MCF 10A (cell line): ENCODE measurements at places on chromosomes 7 and 10. TPM values are rescaled to one million over a fixed set of nuclear protein-coding genes. Genes with fewer than 3 reads are reported as not detected.

The LRMDA gene
- total RNA-seq = not detected in 2 replicates

- no peak for DNase-seq
These were observed 43.1 kb upstream of the EMX2 start for GRCh38 chr10:117499248-117500105.

The HMX2 gene
- total RNA-seq = not detected in 2 replicates

The SPDYE18 gene
- 0.96 TPM in 1 of 2 replicates, not detected in the other for total RNA-seq

GRCh38 chr10:1708746-1709145 is 28.6 kb downstream of the ADARB2 start:
- DNase-seq = no peak

DNA sequence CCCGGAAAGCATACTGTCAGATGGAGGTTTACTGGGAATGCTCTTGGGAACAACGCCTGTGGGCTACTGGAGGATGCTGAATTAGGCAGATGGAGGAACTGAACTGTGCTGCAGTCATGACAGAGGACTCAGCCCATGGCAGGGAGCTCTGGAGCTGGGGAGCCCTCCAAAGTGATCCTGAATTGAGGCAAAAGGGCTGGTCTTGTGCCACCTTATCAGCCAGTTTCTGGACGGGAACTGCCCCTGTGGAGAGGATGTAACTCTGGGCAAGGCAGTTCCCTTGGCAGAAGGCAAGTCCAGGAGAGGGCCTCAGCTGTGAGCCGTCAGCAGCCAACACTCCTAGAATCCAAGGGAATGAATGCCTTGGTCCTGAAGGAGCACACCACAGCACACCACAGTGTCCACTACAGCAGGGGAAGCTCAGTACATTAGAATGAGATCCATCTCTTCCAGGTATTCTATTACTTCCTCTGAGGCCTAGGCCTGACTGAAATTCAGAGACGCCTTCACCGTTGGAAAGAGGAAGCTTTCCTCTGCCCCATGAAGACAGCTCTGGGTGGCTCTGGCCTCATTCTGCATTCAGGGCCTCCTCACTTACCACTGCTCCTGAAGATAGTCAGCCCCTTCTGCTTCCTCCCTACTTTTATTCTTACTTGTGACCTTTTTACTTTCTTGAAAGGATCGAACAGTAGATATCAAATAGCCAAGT is 139.6 kb upstream of the GPR26 start:
- DNase-seq = no peak

GRCh38 chr10:61633665-61634064 is 29.1 kb upstream of the CABCOCO1 start:
- DNase-seq = peak; percentile 68

DNA sequence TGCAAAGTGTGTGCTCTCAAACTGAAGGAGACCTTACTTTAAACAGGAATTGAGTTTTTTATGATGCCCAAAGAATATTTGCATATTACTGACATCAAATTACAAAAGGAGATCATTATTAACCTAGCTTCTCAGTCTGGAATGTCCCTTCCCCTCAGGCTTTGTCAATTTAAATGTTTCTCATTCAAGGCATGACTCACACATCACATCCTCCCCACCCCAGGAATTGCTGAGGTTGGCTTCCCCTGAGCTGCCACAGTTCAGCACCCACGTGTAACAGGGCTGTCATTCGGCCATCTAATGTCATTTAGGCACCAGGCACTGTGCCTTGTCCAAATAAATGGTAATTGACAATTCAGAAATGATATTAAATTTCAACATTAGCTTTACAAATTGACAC is 305.9 kb upstream of the MGMT start:
- peak; percentile 85 for DNase-seq

DNA sequence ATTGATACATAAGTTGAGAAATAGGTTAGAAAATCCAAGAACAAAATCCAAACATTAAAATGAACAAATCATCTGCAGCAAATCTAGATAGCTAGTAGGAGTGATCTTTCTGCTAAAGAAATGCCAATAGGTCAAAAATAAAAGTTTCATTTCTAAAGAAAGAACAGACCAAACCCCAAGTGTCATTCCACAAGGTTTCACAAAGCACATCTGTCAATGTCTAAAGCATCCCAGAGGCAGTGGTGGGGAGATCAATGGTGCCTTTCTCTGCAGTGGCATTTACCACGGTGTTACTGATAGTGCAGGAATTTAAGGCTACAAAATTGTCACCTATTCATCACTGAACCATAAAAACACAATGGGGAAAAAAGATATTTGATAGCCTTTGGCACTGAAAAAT is 147.9 kb downstream of the PARD3 start:
- DNase-seq = no peak

DNA sequence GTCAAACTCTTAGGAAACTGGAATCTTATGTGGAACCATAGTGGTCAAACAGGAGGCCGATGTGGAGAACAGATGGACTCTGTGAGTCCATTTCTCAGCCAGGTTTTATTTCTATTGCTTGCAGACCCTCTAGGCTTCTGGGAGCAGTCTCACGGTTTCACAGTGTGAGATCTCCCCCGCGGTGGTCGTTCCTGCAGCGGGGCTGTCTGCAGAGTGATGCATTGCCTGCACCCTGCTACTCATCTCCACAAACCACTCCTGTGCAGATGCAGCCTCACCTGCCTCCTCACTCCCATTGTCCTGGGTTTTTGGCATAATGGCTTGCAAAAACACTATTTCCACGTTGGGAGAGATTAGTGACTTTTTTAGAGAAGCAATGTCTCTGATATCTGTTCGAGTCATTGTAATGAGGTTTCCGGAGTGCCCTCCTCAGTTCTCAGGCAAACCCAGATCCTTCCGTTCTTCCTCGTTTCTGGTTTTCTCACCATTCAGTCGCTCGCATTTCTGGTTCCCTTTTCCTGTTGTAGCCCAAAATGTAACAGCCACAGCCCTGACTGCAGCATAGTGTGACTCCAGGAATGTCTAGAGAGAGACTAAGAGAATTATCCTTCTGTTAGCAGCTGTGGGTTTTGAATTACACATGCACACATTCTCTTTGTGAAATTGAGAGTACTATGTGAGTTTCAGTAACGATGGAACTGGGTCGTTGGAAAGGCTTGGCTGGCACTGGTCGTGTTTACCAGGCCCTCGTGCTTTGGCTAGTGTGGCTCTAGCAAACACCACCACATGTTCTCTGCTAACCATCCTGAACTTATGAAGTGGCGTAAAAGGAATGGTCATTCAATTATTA is 30.2 kb downstream of the ACADSB start:
- no peak for DNase-seq

- no peak for DNase-seq
These were observed 139.9 kb downstream of the TNS3 start for GRCh38 chr7:47441796-47442604.

The HOXA13 gene
- not detected in 2 replicates for total RNA-seq

- no peak for DNase-seq
These were observed 79.2 kb downstream of the NUDCD3 start for GRCh38 chr7:44411306-44411705.

GRCh38 chr7:26629696-26630095 is 234.7 kb downstream of the SKAP2 start:
- DNase-seq = no peak

GRCh38 chr7:45922810-45923209 is 1.7 kb upstream of the IGFBP3 start:
- peak; percentile 24 for DNase-seq

DNA sequence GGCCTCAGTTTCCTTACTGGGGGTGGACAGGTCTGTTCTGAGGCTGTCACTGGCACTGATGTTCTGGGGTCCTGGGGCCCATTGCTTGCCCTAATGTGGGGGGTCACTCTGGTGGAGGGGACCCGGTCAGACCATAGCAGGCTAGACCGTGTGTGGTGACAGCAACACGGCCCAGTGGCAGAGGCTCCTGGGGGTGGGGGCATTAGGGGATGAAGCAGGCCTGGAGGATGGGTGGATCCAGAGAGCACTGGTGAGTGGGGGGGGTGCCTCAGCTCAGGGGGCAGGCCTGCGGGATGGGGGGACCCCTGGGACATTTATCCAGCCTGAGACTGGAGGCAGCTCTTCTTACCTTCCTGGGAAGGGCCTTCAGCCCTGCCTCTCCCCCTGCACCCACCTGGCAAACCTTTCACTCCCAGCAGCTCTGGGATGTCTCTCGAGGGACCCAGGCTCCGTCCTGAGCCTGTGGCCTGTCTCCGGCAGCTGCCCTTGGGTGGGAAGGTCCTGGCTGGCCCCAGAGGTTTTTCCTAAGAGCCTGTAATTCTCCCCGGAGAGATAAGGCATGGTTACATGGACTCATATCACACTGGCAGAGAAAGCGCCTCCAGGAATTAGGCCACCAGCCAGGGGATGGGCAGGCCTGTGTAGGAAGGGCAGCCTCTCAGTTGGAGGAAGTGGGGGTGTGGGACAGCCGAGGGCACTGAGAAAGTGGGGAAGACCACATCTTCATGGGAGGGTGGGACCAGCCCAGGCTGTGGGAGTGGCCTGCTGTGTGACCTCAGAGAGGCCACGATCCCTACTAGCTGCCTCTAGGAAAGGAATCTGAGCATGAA is 147.7 kb downstream of the UBE2H start:
- no peak for DNase-seq

DNA sequence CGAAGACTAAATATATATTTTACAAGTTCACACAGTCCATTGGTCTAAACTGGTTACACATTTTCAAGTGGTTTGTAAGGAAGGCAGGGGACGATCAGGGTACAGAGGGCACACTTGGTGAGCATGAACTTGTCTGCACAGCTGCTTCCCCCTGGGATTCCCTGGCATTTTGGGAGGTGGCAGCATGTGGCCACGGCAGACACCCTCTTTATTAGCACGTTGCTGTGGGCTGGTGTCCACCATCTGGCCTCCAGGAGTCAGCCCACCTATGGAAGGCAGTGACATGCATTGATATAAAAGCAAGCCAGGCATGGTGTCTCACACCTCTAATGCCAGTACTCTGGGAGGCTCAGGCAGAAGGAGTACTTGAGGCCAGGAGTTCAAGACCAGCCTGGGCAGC is 350.2 kb downstream of the TYW1 start:
- no peak for DNase-seq

The ZNF467 gene
- total RNA-seq = 3.2 and 3.7 TPM in 2 replicates

- DNase-seq = no peak
These were observed 45.0 kb downstream of the FAM20C start for GRCh38 chr7:237385-237784.

GRCh38 chr7:126557271-126557670 is 695.5 kb downstream of the GRM8 start:
- no peak for DNase-seq

The TRPV5 gene
- total RNA-seq = not detected in 2 replicates

GRCh38 chr10:75103881-75104686 is 7.4 kb upstream of the SAMD8 start:
- no peak for DNase-seq

DNA sequence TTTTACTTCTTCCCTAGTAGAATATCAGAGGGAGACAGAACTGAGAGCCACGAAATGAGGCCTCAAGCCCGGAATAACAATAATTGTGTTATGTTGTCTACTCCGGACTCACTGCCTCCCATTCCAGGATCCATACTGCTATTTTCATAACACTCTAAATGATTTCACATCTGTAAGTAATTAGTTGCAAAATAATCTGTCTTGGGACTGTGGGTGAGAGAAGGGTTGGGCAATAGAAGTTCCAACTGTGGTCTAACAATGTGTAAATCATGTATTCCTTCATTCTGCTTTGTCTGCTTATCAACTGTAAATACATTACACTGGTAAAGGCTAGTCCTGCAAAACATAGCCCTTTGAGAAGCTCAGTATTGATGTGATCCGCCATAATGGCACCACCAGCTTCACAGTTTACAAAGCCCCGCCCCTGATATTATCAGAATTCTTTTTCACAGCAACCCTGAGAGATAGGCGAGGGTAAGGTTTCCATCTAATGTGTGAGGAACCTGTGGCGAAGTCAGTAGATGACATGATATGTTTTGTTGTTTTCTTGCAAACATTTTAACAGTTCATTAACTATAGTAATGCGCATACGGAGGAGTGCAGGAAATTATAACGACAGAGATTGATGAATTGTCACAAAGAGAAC is 265.7 kb upstream of the BMPER start:
- peak; percentile 2 for DNase-seq

GRCh38 chr7:74482629-74483401 is 29.1 kb downstream of the GTF2IRD1 start:
- peak; percentile 94 for DNase-seq

DNA sequence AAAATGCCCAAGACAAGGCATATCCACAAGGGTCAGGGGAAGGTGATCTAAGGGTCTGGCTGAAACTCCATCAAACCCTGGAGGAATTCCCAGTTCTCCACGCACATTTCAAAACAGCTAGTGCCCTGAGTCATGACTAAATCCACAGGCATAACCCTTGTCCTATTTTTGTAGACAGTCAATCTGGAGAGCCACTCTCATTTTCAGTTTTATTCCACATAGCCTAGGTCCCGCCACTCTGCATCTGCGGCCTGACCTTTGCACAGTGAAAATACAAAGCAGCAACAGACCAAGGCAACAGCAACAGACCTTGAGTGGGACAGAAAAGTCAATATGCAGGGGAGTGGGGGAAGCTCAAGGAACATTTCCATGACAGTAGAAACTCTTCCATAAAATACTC is 201.4 kb upstream of the NPVF start:
- no peak for DNase-seq

DNA sequence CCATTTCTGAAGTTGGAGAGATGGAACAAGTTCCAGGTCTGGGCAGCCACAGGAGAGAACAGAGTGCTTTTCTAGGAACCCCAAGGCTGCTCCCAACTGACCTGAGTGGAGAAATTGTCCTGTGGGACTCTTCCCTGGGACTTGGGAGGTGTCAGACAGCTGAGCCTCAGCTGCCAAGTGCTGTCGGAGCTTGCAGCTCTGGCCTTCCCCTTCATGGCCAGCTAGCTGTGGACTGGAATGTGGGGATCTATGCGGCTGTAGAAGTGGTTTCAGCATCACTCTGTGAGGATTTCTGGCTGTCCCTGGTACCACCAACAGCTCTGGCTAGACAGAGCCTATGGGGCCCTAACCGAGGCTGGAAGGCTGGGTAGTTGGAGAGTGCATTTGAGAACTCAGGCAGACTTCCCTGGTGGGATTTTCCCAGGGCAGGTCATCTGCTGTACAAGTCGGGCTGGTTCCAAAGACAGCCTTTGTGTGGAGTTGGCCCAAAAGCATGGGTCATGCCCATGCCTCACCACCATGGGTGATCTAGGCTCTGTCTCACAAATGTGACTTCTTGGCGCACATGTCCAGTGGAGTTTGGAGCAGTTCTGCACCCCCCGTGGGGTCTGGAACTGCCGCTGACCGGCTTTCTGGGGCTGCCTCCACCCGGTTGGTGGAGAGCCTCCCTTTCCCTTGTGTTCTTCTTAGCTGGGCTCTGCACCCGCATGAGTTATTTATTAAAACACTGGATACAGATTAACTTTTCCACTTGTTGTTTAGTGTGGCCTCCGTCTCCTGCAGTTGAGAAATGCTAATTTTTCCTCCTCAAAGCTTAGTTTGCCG is 10.9 kb downstream of the SUFU start:
- DNase-seq = no peak

GRCh38 chr10:71143170-71143569 is 69.2 kb upstream of the UNC5B start:
- no peak for DNase-seq

DNA sequence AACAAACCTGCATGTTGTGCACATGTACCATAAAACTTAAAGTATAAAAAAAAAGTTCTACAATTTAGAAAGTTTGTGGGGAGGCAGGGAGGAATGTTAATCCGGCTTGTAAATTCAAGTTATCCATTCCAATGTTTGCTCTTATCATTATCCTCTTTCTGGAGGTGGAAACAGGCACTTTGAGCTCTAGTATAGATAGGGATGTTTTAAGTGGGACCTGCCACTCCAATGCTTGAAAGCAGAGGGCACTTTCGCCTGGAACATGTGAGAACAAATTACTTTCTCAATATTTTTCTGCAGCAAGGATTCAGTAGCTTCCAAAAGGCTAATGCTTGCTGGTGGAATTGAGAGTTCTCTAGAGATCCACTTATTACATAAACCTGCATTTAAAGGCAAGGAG is 45.6 kb downstream of the FEZF1 start:
- no peak for DNase-seq

The NPSR1 gene
- not detected in 2 replicates for total RNA-seq

The CBX3 gene
- total RNA-seq = 137 and 171 TPM in 2 replicates
